ENCODE measurements at places on chromosomes 12 and 14. TPM values are rescaled to one million over a fixed set of nuclear protein-coding genes. Genes with fewer than 3 reads are reported as not detected.
A peak's percentile ranks its signal among the peaks of the same experiment; 100 is the strongest.

GRCh38 chr12:122297494-122297893 is 31.2 kb upstream of the VPS33A start:
- no peak overlapping the region for H3K27ac ChIP-seq
- no peaks in the 10 kb centered on the region for H3K36me3 ChIP-seq
- no peak for DNase-seq
- H3K4me3 ChIP-seq = no peak overlapping the region

DNA sequence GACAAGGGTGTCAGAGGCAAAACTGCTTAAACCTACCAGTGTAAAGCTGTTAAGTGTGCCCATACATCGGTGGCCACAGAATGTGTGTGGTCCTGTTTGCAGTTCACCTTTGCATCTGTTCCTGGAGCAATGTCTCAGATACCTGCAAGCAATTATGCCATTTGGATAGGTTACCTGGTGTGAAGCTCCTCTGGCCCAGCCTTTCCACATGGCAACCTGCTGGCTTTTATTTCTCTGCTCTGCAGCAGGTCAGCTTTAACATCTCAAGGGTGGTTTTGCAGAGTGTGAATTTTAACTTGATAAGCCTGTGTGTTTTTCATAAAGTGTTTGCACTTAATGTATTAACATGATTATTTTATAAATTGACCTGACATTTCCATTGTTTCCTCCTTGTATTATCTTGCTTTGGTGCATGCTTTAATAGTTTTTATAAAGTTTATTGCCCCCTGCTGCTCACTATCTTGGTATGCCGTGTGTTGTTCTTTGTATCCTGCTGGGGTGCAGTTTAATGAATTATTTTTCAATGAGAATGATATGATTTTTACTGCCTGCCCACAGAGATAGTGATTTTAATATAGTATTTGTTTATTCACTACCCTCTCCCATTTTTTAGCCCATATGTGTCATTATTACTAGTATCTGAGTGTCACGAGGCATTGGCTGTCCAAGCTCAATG is 403.8 kb downstream of the NPAS3 start:
- H3K27me3 ChIP-seq = no peaks in the 10 kb centered on the region
- H3K4me1 ChIP-seq = no peaks in the 10 kb centered on the region

GRCh38 chr12:128969480-128970055 is 116.3 kb downstream of the GLT1D1 start:
- DNase-seq = no peak
- no peak overlapping the region for H3K27ac ChIP-seq
- no peak overlapping the region for H3K4me3 ChIP-seq
- no peaks in the 10 kb centered on the region for H3K36me3 ChIP-seq
- H3K4me1 ChIP-seq = no peaks in the 10 kb centered on the region

- H3K4me1 ChIP-seq = no peaks in the 10 kb centered on the region
- H3K4me3 ChIP-seq = no peak overlapping the region
- DNase-seq = no peak
- H3K36me3 ChIP-seq = no peaks in the 10 kb centered on the region
- no peak overlapping the region for H3K27ac ChIP-seq
- no peaks in the 10 kb centered on the region for H3K27me3 ChIP-seq
Measured at GRCh38 chr14:103022685-103023044, 34.7 kb downstream of the CDC42BPB start.

GRCh38 chr12:52063981-52064649 is 5.7 kb upstream of the ATG101 start:
- H3K27ac ChIP-seq = no peak overlapping the region
- no peaks in the 10 kb centered on the region for H3K27me3 ChIP-seq
- no peaks in the 10 kb centered on the region for H3K36me3 ChIP-seq

- no peaks in the 10 kb centered on the region for H3K27me3 ChIP-seq
- peaks cover 23% of the 10 kb centered on the region for H3K36me3 ChIP-seq
- no peak overlapping the region for H3K4me3 ChIP-seq
- DNase-seq = peak; percentile 14
- no peak overlapping the region for H3K27ac ChIP-seq
- no peaks in the 10 kb centered on the region for H3K4me1 ChIP-seq
Measured at GRCh38 chr12:112198120-112198733, 72.9 kb downstream of the TRAFD1 start.

- peaks cover 5% of the 10 kb centered on the region for H3K4me1 ChIP-seq
- H3K4me3 ChIP-seq = no peak overlapping the region
- H3K36me3 ChIP-seq = no peaks in the 10 kb centered on the region
- no peak overlapping the region for H3K27ac ChIP-seq
- no peaks in the 10 kb centered on the region for H3K27me3 ChIP-seq
Measured at GRCh38 chr14:94021001-94021400, 5.1 kb upstream of the OTUB2 start.

GRCh38 chr12:59459966-59460660 is 135.7 kb upstream of the SLC16A7 start:
- no peak overlapping the region for H3K27ac ChIP-seq
- H3K4me1 ChIP-seq = no peaks in the 10 kb centered on the region
- H3K4me3 ChIP-seq = no peak overlapping the region
- H3K36me3 ChIP-seq = no peaks in the 10 kb centered on the region

DNA sequence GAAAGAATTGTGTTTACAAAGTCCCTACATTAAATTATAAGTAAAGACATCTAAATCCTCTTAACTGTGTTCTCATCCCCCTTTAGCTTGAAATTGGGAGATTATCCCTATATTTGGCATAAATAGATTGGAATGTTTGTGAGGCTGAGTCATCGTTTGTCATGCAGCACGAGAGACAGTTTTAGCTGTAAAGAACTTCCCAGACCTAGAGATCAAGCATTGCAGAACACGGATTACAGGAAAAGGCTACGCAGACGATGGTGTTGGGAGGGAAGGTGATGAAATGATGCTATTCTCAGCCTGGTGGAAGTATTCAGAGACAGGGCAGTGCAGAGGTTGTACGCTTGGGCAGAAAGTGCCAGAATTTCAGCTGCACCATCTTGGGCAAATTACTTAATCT is 93.8 kb downstream of the PTPRB start:
- no peaks in the 10 kb centered on the region for H3K36me3 ChIP-seq
- DNase-seq = no peak
- H3K4me1 ChIP-seq = no peaks in the 10 kb centered on the region
- H3K27ac ChIP-seq = no peak overlapping the region
- no peaks in the 10 kb centered on the region for H3K27me3 ChIP-seq

- H3K4me3 ChIP-seq = no peak overlapping the region
- no peak for DNase-seq
- no peaks in the 10 kb centered on the region for H3K27me3 ChIP-seq
- H3K4me1 ChIP-seq = no peaks in the 10 kb centered on the region
Measured at GRCh38 chr12:31300783-31301182, 25.2 kb downstream of the SINHCAF start.

DNA sequence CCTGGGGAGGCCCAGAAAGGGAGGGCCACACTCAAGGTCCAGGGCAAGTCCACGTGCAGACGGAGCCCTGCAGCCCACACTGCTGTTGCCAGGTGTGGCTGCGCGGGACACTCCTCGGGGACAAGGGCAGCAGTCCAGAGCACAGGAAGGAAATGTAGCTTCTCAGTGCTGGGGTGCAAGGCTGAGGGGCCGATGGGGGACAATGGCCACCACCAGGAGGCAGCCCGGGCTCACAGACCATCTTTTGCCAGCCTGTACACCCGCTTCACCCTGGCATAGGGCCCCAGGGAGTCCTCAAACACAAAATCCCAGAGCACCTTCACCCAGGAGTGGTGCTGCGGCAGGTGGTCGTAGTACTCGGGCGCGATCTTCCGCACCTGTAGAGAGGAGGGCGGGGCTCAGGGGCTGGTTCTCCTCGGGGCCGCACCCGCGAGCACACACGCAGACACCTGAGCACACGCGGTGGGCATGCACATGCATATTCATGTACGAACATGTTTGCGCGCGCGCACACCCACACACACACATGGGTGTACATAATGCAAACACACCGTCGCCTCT is 12.8 kb downstream of the DEGS2 start:
- DNase-seq = no peak
- H3K36me3 ChIP-seq = peaks cover 8% of the 10 kb centered on the region
- no peak overlapping the region for H3K27ac ChIP-seq
- H3K4me3 ChIP-seq = peak overlapping the region; percentile 28
- peaks cover 19% of the 10 kb centered on the region for H3K4me1 ChIP-seq

GRCh38 chr14:104595911-104596450 is 8.6 kb downstream of the TMEM179 start:
- H3K4me1 ChIP-seq = no peaks in the 10 kb centered on the region
- no peak overlapping the region for H3K4me3 ChIP-seq
- H3K27me3 ChIP-seq = no peaks in the 10 kb centered on the region
- H3K27ac ChIP-seq = no peak overlapping the region

DNA sequence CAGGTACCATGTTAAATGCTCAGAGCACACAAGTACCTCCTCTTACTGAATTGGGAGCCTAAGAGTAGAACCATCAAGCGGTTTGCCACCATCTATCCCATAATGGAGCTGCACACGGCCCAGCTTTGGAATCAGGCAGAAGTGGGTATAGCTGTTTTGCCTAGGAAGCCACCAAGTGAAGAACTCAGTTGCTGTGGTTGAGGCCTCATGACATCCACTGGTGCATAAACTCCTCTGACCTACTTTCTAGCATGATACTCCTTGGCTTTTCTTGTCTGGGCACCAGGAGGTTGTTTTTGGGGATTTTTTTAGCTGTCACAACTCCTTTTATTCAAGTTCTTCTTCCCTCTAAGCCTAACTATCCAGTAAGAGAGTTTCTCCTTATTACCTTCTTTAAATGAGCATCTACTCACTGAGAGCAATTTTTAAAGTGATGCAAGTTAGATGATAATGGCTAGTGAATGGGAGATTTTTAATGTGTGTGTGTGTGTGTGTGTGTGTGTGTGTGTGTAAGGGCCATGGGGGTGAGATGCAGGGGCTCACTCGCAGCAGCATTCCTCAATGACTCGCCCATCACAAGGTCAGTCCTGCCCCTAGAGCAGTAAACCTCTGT is 20.9 kb upstream of the KRAS start:
- no peaks in the 10 kb centered on the region for H3K27me3 ChIP-seq
- no peak for DNase-seq
- no peak overlapping the region for H3K27ac ChIP-seq
- no peak overlapping the region for H3K4me3 ChIP-seq
- no peaks in the 10 kb centered on the region for H3K36me3 ChIP-seq

- no peaks in the 10 kb centered on the region for H3K4me1 ChIP-seq
- H3K36me3 ChIP-seq = no peaks in the 10 kb centered on the region
- H3K27ac ChIP-seq = no peak overlapping the region
- no peaks in the 10 kb centered on the region for H3K27me3 ChIP-seq
- no peak for DNase-seq
- H3K4me3 ChIP-seq = no peak overlapping the region
Measured at GRCh38 chr12:45130881-45131281, 80.0 kb upstream of the DBX2 start.

- peaks cover 8% of the 10 kb centered on the region for H3K4me1 ChIP-seq
- H3K27me3 ChIP-seq = peaks cover 4% of the 10 kb centered on the region
- H3K4me3 ChIP-seq = no peak overlapping the region
- DNase-seq = no peak
- H3K27ac ChIP-seq = no peak overlapping the region
- no peaks in the 10 kb centered on the region for H3K36me3 ChIP-seq
Measured at GRCh38 chr14:106875503-106875902, 1349.1 kb downstream of the TMEM121 start.

GRCh38 chr12:46754550-46754949 is 71.2 kb downstream of the SLC38A4 start:
- H3K36me3 ChIP-seq = no peaks in the 10 kb centered on the region
- H3K4me3 ChIP-seq = no peak overlapping the region
- no peak for DNase-seq
- no peak overlapping the region for H3K27ac ChIP-seq
- H3K4me1 ChIP-seq = no peaks in the 10 kb centered on the region

DNA sequence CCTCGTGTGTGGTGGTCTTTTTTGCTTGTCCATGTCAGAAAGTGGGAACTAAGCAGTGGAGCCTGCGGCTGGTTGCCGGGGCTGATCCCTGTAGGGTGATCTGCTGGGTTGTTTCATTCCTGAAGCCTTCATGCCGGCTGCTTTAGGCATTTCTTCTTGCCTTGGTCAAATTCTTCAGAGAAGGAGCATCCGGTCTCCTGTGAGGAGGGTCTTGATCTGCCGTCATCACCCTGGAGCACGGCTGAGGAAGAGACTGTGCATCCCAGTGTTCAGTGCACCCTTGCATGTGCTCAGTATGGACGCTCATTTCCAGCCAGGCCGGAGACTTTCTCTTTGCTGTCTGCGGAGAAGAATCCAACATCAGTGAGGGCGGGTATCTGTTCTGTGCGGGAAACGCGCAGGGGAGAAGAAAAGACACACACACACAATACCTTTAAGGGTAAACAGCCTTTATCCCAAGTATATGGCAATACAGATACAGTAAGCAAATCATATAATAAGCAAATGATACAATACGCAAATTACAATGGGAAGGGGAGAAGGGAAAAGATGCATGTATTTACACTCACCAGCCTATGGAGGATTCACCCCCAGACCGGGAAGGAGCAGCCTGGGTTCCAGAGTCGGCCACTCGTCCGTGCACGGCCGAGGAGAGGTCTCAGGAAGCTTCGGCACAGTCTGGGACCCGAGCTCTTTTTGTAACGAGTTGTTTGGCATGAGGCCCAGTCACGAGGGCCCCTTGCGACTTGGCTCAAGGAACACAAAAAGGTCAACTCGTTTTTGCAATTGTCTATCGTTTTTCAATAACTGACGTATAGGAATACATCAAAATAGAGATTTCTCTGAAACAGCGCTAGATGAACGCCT is 1366.8 kb upstream of the TMEM132C start:
- no peak overlapping the region for H3K4me3 ChIP-seq
- DNase-seq = no peak
- H3K27ac ChIP-seq = no peak overlapping the region

GRCh38 chr14:88208858-88209257 is 114.2 kb downstream of the KCNK10 start:
- no peaks in the 10 kb centered on the region for H3K27me3 ChIP-seq
- DNase-seq = no peak
- no peaks in the 10 kb centered on the region for H3K36me3 ChIP-seq
- no peak overlapping the region for H3K27ac ChIP-seq
- no peak overlapping the region for H3K4me3 ChIP-seq

GRCh38 chr14:102729268-102729667 is 48.0 kb upstream of the TRAF3 start:
- DNase-seq = no peak
- no peak overlapping the region for H3K4me3 ChIP-seq
- H3K4me1 ChIP-seq = no peaks in the 10 kb centered on the region
- no peaks in the 10 kb centered on the region for H3K27me3 ChIP-seq
- no peak overlapping the region for H3K27ac ChIP-seq

GRCh38 chr12:46373301-46374296 is 1.0 kb upstream of the SLC38A2 start:
- H3K27ac ChIP-seq = peak overlapping the region; percentile 92
- no peaks in the 10 kb centered on the region for H3K27me3 ChIP-seq
- peaks cover 35% of the 10 kb centered on the region for H3K4me1 ChIP-seq
- peaks cover 17% of the 10 kb centered on the region for H3K36me3 ChIP-seq
- peak; percentile 16 for DNase-seq

The CLEC4D gene
- not detected for polyA plus RNA-seq

The KLRF1 gene
- polyA plus RNA-seq = 52.1 TPM

The TAS2R31 gene
- not detected for polyA plus RNA-seq

The HOXC11 gene
- not detected for polyA plus RNA-seq

The DNAJC22 gene
- polyA plus RNA-seq = not detected

The TMEM30B gene
- polyA plus RNA-seq = 6.5 TPM

The WNT1 gene
- polyA plus RNA-seq = 2.3 TPM

The FGD4 gene
- polyA plus RNA-seq = 1.4 TPM

Data from CD8-positive, alpha-beta memory T cell (primary cell).